Nephron progenitor cell (in vitro differentiated cells): ENCODE measurements at places on chromosomes 5 and 9.

DNA sequence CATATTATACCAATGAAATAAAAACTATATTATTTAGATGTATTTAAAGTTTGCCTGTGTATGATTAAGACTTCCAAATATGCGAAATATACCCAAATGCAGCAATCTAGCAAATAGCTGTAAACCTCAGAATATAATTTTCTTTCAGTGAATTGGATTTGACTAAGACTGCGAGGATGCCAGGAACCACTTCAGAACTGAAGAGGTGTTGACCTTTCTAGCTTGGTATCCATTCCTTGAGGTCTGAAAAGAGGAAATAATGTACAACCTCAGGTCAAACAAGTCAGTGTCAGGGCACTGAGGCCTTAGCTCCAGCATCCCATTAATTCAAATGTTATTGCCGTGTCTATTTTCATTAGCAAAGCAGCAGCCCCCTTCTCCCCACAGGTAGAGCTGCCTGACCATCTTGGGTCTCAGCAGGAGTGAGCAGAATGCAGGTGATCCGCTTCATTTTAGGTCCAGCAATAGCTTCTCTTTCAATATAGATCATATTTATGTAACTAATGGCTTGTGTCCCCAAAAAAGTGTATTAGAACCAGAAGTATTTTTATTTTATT lies 100.0 kb downstream of the KIAA1958 start:
- no peak for DNase-seq

DNA sequence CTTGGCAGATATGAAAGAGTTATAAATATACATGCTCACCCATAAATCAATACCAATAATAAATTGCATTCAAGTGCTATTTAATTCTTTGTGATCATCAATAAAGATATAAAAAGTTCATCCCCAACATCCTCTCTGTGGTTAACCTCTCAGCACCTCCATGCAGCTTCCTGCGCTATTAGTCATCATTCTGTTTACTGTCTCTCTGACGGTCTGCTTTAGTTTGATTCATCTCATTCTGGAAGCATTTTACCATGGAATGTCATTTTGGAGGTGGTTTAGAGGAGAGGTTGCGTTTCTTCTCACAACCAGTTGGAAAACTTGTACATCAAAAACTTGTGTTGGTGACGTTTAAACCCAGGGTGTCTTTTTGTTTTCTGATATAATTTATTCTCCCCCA lies 486.6 kb downstream of the BRINP1 start:
- no peak for DNase-seq

DNA sequence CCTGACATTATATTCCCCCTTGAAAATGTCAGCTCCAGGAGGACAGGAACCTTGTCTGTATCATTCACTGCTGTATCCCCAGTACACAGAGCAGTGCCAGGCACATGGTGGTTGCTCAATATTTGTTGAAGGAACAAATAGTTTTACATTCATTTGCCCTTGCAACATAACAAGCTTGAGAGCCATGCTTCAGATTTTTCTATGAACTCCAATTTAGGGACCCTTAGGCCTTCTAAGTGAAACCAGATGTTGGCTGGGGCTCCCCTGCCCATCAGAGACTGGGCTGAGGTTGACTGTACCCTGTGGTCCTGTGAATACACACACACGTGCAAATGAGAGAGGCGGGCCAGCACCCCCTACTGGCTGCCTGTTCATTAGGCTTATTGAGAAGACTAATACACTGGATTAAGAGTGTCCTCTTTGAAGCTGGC lies 214.9 kb upstream of the WWC1 start:
- peak; percentile 58 for DNase-seq

DNA sequence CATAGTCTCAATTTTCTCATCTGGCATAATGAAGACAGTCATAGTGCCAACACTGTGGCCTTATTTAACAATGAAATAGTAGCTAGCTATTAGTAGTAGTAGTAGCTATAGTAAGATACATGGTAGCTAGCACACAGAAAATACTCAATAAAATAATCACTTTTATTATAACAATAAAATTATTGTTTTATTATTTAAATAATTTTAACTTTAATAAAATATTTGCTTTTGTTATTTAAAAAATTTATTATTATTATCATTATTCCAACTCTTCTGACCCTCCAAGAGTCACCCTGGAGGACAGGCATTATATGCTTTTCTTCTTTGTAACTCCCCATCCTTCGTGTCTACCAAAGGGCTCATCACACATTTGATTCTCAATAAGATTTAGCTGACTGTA lies 252.1 kb downstream of the TRIM32 start:
- no peak for DNase-seq

GRCh38 chr5:158246661-158247060 lies 387.7 kb upstream of the CLINT1 start:
- DNase-seq = no peak
